Stimulated activated CD8-positive, alpha-beta memory T cell treated with anti-CD3 and anti-CD28 coated beads, Interleukin-4, amount 100 ng/mL, for 4 hours (primary cell): ENCODE measurements at places on chromosomes 7 and 10.

DNA sequence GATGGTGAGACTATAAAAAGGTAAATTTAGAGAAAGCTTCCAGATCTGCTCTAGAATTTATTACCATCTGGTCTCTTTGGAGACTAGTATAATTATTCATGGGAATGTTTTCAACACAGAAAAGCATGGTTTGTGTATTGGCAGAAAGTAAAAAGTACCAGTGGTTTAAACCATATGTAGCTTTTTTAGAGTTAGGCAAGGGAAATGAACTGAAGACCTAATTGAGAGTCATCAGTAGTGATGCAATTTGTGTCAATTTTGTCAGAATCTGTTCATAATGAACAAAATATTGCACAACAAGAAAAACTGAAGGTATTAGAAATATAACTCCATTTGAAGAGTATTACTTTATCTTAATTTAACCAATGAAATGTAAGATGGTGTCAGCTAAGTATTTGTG lies 181.4 kb downstream of the ADK start:
- DNase-seq = no peak

DNA sequence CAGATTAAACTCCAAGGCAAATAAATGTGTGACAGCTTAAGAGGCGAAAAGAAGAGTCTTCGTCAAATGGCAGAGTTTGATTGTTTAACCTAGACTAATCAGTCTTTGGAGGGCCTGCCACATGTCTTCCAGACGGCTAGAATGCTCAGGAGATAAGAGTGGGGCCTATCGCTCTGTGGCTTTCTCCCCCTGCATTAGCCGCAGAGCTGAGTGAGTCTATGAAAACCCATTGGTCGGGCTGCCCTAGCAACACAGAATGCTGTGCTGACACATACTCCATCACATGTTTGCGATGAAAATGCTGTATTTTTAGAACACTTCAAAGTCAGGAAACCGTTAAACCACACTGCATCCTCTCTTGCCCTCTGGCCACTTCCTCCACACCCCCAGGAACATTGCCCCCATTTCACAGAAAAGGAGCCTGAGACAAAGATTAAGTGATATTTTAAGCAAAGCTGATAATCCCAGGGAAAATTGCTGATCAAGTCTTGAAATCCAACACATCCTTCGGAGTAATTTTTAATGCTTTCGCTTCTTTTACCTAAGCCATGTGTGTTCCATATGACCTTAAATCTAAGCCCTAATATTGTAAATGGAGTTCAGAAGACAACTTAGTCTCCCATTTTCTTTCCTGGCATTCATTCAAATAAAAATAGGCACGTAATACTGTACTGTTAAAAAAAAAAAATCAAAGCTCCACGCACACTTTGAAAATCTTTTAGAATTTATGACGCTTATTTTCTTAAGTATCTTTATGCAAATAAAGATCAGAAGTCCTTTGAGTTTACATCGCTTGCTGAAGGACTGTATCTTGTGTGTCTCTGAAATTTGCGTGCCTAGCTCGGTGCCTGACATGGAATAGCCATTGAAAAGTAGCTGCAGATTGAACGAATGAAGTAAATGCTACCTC lies 161.2 kb downstream of the CELF2 start:
- peak; percentile 83 for DNase-seq

- no peak for DNase-seq
These were observed 222.9 kb downstream of the PTEN start for GRCh38 chr10:88086187-88086960.

GRCh38 chr7:157542068-157543021 lies 205.5 kb downstream of the DNAJB6 start:
- no peak for DNase-seq

DNA sequence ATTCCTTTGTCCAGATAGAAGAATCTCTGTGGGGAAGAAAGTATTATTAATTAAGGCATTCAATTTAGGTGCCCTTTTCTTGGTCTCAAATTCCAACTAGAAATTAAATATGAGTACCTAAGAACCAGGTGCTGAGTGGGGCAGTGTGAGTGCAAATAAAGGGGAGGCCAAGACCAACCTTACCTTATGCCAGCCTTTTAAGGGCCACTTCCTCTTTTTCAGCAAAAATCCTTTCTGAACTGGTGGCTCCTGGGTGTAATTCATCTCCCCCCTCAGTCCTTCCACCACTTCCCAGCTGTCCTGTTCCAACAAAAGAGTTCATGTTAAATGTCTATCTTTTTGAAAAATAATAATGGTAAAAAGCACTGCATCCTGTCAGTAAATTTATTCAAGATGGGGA lies 108.2 kb downstream of the OSBPL3 start:
- no peak for DNase-seq

DNA sequence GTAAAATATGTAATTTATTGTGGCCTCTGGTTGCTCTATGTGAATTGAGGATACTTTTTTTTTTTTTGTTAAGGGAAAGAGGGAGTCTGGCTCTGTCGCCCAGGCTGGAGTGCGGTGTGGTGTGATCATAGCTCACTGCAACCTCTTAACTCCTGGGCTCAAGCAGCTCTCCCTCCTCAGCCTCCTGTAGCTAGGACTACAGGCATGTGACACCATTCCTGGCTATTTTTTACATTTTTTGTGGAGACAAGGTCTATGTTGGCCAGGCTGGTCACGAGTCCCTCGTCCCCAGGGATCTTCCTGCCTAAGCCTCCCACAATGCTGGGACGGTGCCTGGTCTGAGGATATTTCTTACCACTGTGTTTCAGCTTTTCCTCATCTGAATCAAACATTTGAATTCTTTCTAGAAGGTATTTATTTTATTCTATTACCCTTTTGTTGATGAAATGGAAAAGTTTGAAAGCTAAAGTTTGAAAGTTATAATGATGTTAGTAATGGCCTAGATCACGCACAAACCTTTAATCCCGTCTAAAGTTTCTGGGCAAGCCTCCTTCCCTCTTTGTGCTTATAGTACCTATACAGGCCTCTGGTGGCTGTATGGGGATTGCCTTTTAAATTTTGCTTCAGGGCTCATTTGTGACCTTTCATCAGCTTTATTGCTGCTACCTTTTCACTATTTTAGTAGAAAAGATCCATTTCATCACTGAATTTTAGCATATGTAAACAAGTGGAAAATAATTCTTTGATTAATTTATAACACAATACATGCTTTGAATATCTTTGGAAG lies 2.0 kb downstream of the IFRD1 start:
- no peak for DNase-seq

DNA sequence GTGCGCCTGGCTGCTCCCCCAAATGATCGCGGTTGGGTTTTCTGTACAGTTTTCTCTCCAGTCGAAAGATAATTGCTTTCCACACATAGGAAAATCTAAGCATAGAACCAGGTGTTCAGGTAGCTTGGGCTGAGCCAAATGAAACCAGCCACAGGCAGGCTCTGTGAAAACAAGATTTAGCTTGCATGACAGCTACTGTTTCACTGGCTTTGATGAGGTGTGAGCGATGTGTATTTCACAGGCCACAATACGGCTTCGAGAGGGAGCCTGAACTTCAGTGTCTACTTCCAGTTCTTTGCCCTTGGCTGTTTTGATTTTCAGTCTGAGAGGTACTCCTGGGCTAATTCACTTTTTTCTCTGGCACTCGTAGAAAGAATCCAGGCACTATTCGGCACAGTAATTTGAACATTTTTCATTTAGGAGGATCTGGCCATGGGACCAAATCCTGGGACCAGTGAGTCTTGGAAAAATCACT lies 110.5 kb downstream of the JCAD start:
- DNase-seq = no peak

GRCh38 chr7:113099284-113099919 lies 12.8 kb upstream of the GPR85 start:
- DNase-seq = no peak

DNA sequence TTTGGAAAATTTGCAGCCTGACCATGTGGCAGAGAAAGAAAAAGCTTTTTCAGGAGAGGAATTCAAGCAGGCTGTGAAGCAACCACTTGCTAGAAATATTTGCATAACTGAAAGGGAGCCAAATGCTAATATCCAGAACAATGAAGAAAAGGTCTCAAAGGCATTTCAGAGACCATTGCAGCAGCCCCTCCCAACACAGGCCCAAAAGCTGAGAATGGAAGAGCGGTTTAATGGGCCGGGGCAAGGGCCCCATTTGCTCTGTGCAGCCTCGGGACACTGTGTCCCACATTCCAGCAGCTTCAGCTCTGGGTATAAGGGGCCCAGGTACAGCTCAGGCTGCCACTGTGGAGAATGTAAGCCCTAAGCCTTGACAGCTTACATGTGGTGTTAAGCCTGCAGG lies 918.1 kb upstream of the POT1 start:
- DNase-seq = no peak

DNA sequence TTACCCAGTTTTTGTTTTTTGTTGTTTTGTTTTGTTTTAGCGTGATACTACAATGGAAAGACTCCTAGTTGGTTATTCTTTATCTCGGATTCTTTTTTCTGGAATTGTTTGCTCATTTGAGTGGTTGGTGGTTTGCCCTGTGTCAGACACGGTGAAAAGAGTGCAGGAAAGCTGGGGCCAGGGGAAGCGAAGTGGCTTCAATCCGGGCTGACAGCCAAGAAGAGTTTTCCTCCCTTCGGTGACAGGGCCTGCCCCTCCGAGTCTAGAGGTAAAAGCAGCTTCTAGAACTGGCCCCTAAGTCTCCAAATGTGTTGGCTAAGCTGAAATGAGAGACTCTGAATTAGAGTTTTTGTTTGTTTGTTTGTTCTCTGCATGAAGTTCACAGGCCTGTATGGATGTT lies 5.7 kb upstream of the AP5Z1 start:
- no peak for DNase-seq

- no peak for DNase-seq
These were observed 533 bp upstream of the NKX6-2 start for GRCh38 chr10:132786476-132786883.

DNA sequence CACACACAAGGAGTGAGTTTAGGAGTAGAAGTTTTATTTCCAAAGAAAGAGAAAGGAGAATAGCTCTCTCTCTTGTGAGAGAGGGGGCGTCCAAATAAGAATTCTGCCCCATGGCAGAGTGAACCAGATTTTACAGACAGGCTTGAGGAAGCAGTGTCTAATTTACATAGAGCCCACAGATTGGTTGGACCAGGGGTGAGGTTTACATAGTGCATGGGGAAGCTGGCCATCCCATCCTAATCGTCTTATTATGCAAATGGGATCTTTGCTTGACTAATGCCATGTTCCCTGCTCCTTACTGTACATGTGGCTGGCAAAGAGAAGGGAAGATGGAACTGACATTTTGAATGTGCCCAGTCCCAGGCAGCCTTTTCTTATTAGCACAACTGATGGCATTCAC lies 60.0 kb upstream of the ACSM6 start:
- no peak for DNase-seq

GRCh38 chr10:100267239-100268104 lies at the start of gene CWF19L1:
TSS of gene CWF19L1 (minus strand) at chr10:100267638. CDS start at chr10:100267593, 45 bp downstream.
- peak; percentile 61 for DNase-seq

GRCh38 chr7:106608661-106609060 lies 52.3 kb downstream of the CCDC71L start:
- no peak for DNase-seq

GRCh38 chr7:87411186-87411585 lies 64.3 kb downstream of the ABCB4 start:
- no peak for DNase-seq

- DNase-seq = no peak
These were observed 51.0 kb downstream of the HHEX start for GRCh38 chr10:92740762-92741161.

DNA sequence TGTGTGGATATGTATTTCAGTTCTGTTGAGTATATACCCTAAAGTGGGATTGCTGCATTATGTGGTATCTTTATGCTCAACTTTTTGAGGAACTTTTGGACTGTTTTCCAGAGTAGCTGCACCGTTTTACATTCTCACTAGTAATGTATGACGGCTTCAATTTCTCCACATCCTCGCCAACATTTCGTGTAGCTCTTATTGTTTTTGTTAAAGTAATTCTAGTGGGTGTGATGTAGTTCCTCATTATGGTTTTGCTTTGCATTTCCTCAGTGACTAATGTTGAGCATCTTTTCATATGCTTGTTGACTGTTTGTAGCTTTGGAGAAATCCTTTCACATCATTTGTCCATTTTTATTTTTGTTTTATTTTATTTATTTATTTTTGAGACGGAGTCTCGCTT lies 4.5 kb downstream of the STMP1 start:
- no peak for DNase-seq

DNA sequence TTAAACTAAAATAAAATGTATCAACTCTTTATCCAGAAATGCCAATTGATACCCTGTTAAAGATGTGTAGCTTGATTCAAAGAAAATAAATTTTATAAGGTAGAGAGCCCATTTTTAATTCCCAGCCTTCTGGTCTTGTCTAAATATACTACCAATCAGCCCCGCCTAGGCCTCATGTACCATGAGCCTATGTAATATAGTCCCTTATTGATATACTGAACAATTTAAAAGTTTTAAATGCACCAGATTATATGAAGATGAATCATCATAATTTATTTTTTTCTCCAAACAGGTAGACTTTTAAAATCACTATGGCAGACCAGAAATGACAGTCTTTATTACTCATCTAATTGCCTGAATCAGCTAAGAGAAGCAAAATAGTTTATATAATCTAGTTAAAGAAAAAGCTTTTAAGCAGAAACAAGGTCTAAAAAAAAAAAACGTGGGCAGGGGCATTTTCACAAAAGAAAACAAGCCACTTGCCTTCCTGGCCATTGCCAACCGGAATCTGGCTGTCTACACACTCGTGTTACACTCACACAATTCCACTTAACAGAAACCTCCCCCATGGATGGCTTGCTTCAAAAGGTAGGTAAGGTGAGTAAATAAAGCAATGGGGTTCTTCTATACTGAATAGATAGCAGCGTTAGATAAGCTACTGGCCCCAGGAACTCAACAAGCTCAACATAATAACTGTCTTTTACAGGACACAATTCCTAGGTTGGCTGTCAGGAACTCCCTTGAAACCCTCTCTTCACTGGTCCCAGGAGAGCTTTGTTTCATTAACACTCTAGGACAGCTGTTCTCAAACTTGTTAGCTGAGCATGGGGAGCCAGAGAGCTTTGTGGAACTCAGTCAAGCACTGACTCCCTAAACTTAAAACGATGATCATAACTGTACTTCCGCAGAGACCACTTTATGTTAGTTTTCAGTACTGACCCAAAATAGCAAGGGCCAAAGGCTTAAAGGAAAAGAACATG lies 37.2 kb downstream of the RAPGEF5 start:
- DNase-seq = no peak

- no peak for DNase-seq
These were observed 122.2 kb downstream of the KMT2E start for GRCh38 chr7:105136221-105136620.

DNA sequence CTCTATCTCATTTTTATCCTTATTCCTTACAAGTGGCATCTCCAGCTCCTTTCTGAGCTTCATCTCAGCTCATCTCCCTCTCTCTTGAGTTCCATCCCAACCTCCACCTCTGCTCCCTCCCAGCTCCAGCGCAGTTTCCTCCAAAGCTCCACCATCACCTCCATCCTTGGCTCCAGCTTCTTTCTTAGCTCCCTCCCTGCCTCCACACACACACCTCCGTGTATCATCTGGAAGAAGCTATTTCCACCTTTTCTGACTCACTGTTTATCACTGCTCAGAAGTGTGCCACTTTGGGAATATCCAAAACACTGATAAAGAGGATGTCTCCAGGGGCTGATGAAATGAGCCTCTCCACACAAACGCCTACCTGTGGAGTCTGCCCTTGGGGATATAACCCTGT lies 481.4 kb downstream of the PTPRN2 start:
- no peak for DNase-seq

GRCh38 chr7:151551820-151552219 lies 32.1 kb upstream of the RHEB start:
- no peak for DNase-seq

- DNase-seq = no peak
These were observed 14.5 kb downstream of the DNAJB9 start for GRCh38 chr7:108584211-108584610.
